ENCODE measurements at places on chromosomes 4 and X.

DNA sequence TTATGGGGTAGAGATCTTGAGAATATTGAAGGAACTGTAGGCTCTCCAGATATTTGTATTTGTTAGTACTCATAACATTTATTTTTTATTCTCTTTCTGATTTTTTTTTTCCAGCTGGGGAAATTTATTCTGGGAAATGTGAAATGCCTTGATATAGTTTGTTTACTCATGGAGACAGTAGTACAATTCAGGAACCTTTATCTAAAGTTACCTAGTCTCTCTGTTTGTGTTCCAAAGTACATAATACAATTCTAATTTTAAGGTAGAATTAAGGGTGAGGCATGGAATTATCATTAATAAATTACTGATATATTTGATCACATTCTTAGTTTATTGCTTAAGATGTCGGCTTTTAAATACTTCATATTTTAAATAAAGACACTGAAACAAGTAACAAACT lies 114.0 kb downstream of the RS1 start:
- DNase-seq, result no peak

- DNase-seq, result no peak
Measured at GRCh38 chrX:15869695-15870094, 15.1 kb upstream of the AP1S2 start.

- DNase-seq, result no peak
Measured at GRCh38 chrX:10087391-10087790, 69.4 kb upstream of the CLCN4 start.

DNA sequence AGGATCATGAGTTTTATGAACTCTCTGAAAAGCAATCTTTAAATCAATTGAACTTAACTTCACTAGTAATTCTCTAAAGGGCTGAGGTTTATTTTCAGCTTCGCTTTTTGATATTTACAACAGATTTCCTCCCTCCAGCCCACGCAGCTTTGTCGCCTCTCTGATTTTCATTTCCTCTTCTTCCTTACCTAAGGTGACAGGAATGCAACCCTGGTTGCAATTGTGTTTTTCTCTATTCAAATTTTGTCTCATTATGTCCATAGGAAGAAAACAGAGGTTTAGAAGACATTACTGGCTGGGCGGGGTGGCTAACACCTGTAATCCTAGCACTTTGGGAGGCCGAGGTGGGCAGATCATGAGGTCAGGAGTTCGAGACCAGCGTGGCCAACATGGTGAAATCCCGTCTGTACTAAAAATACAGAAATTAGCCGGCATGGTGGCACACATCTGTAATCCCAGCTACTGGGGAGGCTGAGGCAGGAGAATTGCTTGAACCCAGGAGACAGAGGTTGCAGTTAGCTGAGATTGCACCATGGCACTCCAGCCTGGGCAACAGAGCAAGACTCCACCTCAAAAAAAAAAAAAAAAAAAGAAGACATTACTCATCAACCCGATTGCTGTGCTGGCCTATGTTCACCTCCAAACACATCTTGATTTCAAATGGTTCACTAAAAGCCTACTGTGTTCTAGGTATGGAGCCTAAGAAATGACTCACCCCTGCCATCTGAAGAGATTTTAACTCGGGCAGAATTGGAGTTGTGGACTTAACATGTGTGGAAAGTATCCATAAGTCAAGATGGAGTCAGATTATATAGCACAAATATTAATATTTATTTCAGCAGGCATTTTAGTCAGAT lies 36.8 kb downstream of the VSIG4 start:
- DNase-seq, result no peak

- DNase-seq, result no peak
Measured at GRCh38 chr4:83240379-83240875, 44.2 kb downstream of the COQ2 start.

GRCh38 chr4:115110191-115111181 lies 2.9 kb downstream of the NDST4 start:
- no peak for DNase-seq

All from stimulated activated CD4-positive, alpha-beta T cell treated with anti-CD3 and anti-CD28 coated beads, Interleukin-4, amount 100 ng/mL, for 4 hours (primary cell).